Upper lobe of left lung (tissue), 6 donors: ENCODE measurements at places on chromosomes 3 and 15. TPM values are rescaled to one million over a fixed set of nuclear protein-coding genes. Genes with fewer than 3 reads are reported as not detected.

DNA sequence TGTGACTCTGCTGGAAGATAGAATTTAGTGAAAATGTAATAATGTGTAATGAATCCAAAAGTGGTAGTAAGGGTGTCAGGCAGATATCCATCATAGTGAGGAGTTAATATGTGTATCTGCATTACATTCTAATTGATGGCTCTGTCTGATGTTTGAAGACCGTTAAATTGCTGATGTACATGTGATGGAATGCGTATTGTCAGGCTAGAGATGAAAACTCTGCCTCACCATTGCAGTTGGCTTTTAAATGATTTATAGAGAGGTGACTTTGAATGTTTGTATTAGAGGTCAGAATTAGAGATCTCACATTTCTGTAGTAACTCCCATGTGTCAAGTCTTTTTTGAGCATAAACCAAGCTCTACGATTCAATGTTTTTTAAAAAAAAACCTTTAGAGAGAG lies 234.6 kb downstream of the NAALADL2 start:
- H3K4me3 ChIP-seq, result no peak overlapping the region
- H3K27me3 ChIP-seq, result no peaks in the 10 kb centered on the region
- no peaks in the 10 kb centered on the region for H3K4me1 ChIP-seq
- H3K36me3 ChIP-seq, result no peaks in the 10 kb centered on the region
- no peak for DNase-seq

GRCh38 chr3:180085122-180085710 lies 48.5 kb upstream of the PEX5L start:
- H3K4me1 ChIP-seq, result no peaks in the 10 kb centered on the region
- no peak for DNase-seq
- no peak overlapping the region for H3K27ac ChIP-seq
- no peak overlapping the region for H3K4me3 ChIP-seq
- H3K27me3 ChIP-seq, result no peaks in the 10 kb centered on the region
- H3K36me3 ChIP-seq, result no peaks in the 10 kb centered on the region

WDR72 gene
- 2.8 TPM for total RNA-seq

DNA sequence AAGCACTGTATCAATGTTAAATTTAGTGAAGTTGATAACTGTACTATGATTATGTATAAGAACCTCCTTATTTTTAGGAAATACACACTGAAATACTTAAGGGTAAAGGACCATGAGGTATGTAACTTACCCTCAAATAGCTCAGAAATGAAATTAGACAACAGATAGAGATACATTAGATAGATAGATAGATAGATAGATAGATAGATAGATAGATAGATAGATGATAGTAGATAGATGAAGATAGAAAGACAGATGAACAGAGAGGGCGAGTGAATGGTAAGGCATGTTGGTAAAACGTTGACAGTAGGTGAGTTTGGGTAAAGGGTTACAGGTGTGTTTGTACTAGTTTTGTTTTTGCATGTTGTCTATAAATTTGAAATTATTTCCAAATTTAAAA lies 38.0 kb upstream of the ACAN start:
- no peaks in the 10 kb centered on the region for H3K4me1 ChIP-seq
- H3K27me3 ChIP-seq, result no peaks in the 10 kb centered on the region
- H3K36me3 ChIP-seq, result no peaks in the 10 kb centered on the region

GRCh38 chr15:72833561-72833960 lies 50.0 kb upstream of the ADPGK start:
- H3K36me3 ChIP-seq, result no peaks in the 10 kb centered on the region
- no peak for DNase-seq
- H3K27ac ChIP-seq, result no peak overlapping the region
- H3K4me1 ChIP-seq, result no peaks in the 10 kb centered on the region

TRPM1 gene
- total RNA-seq, result not detected

DNA sequence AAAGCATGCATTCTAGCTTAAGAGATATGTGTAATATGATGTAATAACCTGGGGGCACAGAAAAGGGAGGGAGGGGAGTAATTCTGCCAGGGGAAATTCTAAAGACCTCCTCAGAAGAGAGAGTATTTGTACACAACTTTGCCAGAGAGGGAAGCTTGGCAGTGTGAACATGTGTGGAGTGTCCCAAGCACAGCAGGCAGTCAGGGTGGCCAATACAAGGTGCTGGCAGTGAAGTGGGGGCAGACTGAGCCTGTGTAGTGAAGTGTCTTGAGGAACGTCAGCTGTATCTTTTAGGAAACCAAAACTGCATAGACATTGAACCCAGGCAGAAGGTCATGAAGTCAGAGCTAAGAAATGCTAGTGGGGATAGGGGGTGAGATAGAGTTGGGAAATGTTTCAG lies 29.7 kb upstream of the TMEM42 start:
- no peaks in the 10 kb centered on the region for H3K27me3 ChIP-seq
- H3K4me3 ChIP-seq, result no peak overlapping the region
- no peaks in the 10 kb centered on the region for H3K36me3 ChIP-seq

GRCh38 chr15:76245072-76245610 lies 66.1 kb downstream of the ETFA start:
- no peaks in the 10 kb centered on the region for H3K27me3 ChIP-seq
- H3K4me1 ChIP-seq, result no peaks in the 10 kb centered on the region
- no peak overlapping the region for H3K4me3 ChIP-seq
- DNase-seq, result no peak
- no peak overlapping the region for H3K27ac ChIP-seq

GRCh38 chr3:53293867-53294266 lies 38.0 kb upstream of the TKT start:
- no peak overlapping the region for H3K27ac ChIP-seq
- no peaks in the 10 kb centered on the region for H3K4me1 ChIP-seq
- no peaks in the 10 kb centered on the region for H3K27me3 ChIP-seq
- DNase-seq, result no peak
- peaks cover 3% of the 10 kb centered on the region for H3K36me3 ChIP-seq

GRCh38 chr3:53550005-53550620 lies 55.7 kb downstream of the CACNA1D start:
- H3K27ac ChIP-seq, result no peak overlapping the region
- H3K4me3 ChIP-seq, result no peak overlapping the region
- no peaks in the 10 kb centered on the region for H3K27me3 ChIP-seq
- peaks cover 3% of the 10 kb centered on the region for H3K4me1 ChIP-seq
- no peaks in the 10 kb centered on the region for H3K36me3 ChIP-seq

TMEM108 gene
- 10.2 TPM for total RNA-seq

PRSS50 gene
- 4.2 TPM for total RNA-seq

DNA sequence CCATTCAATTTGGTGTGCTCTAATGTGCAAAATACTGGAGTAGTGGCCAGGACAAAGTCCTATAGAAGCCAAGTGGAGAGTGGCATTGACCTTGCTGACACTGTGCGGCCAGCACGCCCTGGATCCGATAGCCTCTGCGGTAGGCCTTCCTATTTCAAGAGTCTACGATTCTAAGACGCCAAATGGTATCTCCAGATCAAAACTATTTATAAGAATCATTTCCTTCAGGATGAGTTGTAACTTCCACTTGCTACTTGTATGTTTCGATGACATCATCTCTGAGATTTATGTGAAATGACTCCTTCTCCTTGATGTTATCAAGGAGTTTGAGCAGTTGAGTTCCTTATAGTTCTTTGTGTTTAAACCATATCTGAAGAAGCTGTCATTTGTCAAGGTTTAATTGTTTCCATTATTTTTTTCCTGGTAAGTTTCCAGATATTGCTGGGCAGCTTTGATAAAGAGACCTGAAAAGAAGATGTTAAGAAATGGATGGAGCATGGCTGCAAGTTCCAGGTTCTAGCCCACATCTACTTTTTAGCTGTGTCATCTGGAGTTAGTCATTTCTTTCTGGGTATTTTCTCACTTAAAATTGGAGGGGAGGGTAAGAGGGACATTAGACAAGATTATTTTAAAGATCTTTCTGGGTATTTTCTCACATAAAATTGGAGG lies 71.8 kb downstream of the TMEM44 start:
- no peak overlapping the region for H3K27ac ChIP-seq
- no peaks in the 10 kb centered on the region for H3K27me3 ChIP-seq
- H3K36me3 ChIP-seq, result no peaks in the 10 kb centered on the region
- H3K4me3 ChIP-seq, result no peak overlapping the region
- DNase-seq, result no peak

PLA2G4E gene
- 0.13 TPM for total RNA-seq

GRCh38 chr3:173993299-173993698 lies 595.8 kb downstream of the NLGN1 start:
- H3K4me3 ChIP-seq, result no peak overlapping the region
- H3K36me3 ChIP-seq, result no peaks in the 10 kb centered on the region
- H3K4me1 ChIP-seq, result no peaks in the 10 kb centered on the region
- no peaks in the 10 kb centered on the region for H3K27me3 ChIP-seq

DNA sequence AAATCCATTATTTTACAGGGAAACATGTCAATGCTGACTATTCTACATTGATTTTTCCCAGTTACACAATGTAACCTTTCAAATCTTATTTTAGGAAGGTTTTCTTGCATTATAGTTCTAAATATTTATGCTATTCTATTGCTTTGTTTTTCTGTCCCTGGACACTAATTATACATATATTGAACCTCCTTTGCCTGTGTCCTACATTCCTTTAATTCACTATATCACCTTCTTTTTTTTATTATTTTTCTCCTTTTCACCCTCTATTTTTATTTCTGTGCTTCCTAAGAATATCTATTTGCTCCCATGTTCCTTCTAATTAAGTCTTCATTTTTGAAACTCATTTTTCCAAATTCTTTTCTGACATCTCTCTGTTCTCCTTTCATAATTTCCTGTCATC lies 259.2 kb downstream of the TJP1 start:
- H3K36me3 ChIP-seq, result no peaks in the 10 kb centered on the region
- H3K4me1 ChIP-seq, result no peaks in the 10 kb centered on the region
- no peak for DNase-seq
- no peak overlapping the region for H3K27ac ChIP-seq
- no peaks in the 10 kb centered on the region for H3K27me3 ChIP-seq

GRCh38 chr3:20682573-20682972 lies 496.6 kb upstream of the SGO1 start:
- H3K27me3 ChIP-seq, result no peaks in the 10 kb centered on the region
- H3K36me3 ChIP-seq, result no peaks in the 10 kb centered on the region
- DNase-seq, result no peak

SKOR1 gene
- total RNA-seq, result 0.46 TPM

- H3K36me3 ChIP-seq, result no peaks in the 10 kb centered on the region
- no peak for DNase-seq
- H3K4me3 ChIP-seq, result no peak overlapping the region
- no peaks in the 10 kb centered on the region for H3K4me1 ChIP-seq
- H3K27me3 ChIP-seq, result no peaks in the 10 kb centered on the region
Measured at GRCh38 chr3:80190051-80190450, 422.3 kb upstream of the ROBO1 start.

DNA sequence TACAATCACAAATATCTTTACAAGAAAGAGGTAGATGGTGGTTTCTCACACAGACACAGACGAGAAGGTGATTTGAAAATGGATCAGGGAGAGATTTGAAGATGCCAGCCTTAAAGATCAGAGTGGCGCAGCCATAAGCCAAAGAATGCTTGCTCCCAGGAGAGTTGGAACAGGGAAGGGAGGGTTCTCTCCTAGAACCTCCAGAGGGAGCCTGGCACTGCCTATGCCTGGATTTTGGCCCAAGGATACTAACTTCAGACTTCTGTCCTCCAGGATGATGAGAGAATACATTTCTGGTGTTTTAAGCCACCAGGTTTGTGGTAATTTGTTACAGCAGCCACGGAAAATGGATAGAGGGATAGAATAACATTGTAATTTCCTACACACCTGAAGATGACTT lies 279.1 kb downstream of the FAM43A start:
- no peak overlapping the region for H3K4me3 ChIP-seq
- no peaks in the 10 kb centered on the region for H3K27me3 ChIP-seq
- H3K36me3 ChIP-seq, result no peaks in the 10 kb centered on the region
- H3K27ac ChIP-seq, result no peak overlapping the region
- peaks cover 7% of the 10 kb centered on the region for H3K4me1 ChIP-seq

DNA sequence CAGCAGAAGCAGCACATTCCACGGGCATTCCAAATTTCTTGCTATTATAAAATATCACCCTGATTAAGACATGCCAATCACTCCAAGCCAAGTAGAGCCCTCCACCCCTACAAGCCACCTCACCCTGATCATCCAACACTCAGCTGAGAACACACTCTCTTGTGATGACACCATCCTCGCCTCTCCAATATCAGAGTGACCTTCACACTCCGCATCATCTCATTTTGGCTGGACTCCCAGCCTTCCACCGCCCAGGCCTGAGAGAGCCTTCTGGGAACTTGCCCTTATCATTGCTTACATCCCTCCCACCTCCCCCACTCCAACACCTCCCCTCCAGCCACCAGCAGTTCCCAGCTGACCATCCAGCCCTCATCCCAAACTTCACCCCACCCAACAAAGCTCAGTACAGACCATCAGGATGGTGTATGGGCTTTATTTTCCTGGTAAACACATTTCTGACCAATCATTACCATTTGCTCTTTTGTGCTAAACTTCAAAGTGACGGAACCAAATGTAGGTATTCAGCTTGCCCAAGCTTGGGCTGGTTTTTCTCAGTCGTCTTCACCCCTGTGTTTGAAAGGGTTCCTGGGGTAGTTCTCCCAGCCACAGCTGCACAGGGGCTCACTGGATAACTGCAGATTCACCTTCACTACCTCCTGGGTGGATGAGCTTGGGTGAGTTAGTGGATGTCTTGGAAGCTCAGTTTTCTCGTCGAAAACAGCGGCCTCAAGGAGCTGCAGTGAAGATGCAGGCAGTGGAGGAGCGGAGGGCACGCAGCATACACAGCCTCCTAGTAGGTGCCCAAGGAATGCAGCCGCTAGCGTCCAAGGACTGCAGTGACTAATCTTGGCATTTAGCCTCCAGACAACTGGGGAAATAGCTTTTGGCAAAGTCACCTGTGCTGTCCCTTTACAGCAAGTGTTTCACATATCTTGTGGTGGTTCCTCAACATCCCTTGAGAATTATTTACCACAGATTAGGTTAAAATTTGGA lies 115.1 kb downstream of the LIPC start:
- H3K4me3 ChIP-seq, result no peak overlapping the region
- H3K27ac ChIP-seq, result no peak overlapping the region
- peaks cover 4% of the 10 kb centered on the region for H3K4me1 ChIP-seq
- DNase-seq, result no peak
- H3K36me3 ChIP-seq, result no peaks in the 10 kb centered on the region

- H3K27me3 ChIP-seq, result no peaks in the 10 kb centered on the region
- peaks cover 58% of the 10 kb centered on the region for H3K36me3 ChIP-seq
- H3K27ac ChIP-seq, result no peak overlapping the region
- no peak overlapping the region for H3K4me3 ChIP-seq
Measured at GRCh38 chr15:38479266-38479665, 25.3 kb downstream of the FAM98B start.

GRCh38 chr15:90780916-90781315 lies 63.8 kb downstream of the BLM start:
- H3K27ac ChIP-seq, result no peak overlapping the region
- H3K4me3 ChIP-seq, result no peak overlapping the region
- no peak for DNase-seq
- no peaks in the 10 kb centered on the region for H3K27me3 ChIP-seq
- no peaks in the 10 kb centered on the region for H3K4me1 ChIP-seq

DNA sequence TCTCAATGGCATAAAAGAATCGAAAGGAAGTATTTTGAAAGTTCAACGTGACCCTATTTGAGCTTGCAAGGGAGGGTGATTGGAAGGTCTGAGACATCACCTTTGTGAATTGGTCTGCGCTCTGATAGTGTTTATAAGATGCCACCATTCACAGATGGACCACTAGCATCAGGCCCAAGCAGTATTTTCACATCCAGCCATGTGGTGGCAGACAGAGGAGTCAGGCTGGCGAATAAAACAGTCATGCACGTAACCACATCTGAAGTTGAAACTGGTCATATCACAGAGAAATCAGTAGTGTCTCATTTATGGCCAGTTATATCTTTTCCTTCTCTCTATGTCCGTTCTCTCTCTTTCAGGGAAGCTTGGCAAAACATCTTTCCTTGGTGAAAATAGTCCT lies 170.1 kb upstream of the ONECUT1 start:
- no peak for DNase-seq
- H3K36me3 ChIP-seq, result no peaks in the 10 kb centered on the region
- H3K27ac ChIP-seq, result no peak overlapping the region
- no peaks in the 10 kb centered on the region for H3K27me3 ChIP-seq
- no peak overlapping the region for H3K4me3 ChIP-seq
- no peaks in the 10 kb centered on the region for H3K4me1 ChIP-seq

SEMA5B gene
- total RNA-seq, result 0.33 TPM

GCNT3 gene
- not detected for total RNA-seq
